ENCODE measurements at places on chromosomes 11 and 22.
A peak's percentile ranks its signal among the peaks of the same experiment; 100 is the strongest.

- DNase-seq = peak; percentile 38
These were observed 204.9 kb downstream of the CSNK2A3 start for GRCh38 chr11:11148104-11148509.

DNA sequence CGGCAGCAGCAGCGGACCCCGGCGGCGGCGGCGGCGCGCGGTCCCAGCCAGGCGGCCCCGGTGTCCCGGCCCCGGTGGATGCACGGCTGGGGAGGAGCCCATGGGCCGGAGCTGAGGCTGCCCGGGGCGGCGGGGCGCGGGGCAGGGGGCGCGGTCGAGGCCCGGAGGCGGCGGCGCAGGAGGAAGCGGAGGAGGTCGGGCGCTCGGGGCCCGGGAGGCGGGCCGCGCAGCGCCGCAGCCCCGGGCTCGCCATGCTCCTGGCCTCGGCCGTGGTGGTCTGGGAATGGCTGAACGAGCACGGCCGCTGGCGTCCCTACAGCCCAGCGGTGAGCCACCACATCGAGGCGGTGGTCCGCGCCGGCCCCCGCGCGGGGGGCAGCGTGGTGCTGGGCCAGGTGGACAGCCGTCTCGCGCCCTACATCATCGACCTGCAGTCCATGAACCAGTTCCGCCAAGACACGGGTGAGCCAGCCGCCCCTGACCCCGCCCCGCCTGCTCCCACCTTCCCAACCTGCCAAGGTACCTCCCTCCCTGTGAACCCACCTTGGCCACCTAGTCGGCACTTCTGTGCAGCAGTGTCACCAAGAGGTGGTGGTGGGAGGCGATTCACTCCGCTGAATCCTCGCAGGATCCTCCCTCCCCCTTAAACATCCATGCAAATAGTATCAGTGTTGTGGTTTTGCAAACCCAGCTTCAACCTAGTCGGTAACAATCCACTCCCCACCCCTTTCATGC, 580 bp downstream of the DTX4 start:
- peak; percentile 82 for DNase-seq

DNA sequence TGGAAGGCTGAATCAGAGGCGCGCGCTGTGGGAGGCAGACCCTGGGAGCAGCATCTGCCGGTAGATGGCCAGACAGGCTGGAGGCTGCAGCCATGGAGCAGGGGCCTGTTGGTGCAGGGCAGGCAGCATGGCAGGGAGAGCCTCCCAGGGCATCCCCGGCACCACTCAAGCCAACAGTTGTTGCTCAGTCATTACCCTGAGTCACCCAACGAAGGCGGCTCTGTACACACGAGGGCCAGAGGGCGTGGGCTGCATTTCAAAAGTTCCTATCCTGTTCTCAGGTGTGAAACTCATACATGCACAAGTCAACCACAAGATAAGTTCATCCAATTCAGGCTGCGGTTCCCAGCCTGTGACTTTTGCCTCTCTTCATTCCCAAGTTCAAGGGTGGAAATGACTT, 2.6 kb downstream of the ANO1 start:
- no peak for DNase-seq

DNA sequence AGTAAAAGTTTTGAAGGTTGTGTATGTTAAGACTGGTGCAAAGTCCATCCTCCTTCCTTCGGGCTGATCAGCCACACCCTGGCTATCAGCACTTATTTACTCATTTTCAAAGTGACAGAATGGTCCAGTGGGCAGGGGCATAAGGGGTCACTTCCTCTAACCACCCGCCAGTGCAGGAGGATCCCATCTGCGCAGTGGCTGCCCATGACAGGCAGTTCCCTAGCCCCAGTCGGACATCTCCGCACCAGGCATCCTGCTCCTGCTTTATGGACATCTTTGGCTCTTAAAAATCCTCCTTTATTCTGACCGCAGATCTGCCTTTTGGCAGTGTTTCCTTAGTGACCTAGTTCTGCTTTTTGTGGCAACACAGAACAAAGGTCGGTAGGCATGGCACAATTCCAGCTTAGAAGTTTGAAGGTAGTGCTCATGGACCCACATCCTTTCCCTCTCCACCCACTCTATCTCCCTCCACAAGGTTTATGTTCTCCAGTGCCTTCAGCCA, 55.9 kb downstream of the BMAL1 start:
- DNase-seq = peak; percentile 34

DNA sequence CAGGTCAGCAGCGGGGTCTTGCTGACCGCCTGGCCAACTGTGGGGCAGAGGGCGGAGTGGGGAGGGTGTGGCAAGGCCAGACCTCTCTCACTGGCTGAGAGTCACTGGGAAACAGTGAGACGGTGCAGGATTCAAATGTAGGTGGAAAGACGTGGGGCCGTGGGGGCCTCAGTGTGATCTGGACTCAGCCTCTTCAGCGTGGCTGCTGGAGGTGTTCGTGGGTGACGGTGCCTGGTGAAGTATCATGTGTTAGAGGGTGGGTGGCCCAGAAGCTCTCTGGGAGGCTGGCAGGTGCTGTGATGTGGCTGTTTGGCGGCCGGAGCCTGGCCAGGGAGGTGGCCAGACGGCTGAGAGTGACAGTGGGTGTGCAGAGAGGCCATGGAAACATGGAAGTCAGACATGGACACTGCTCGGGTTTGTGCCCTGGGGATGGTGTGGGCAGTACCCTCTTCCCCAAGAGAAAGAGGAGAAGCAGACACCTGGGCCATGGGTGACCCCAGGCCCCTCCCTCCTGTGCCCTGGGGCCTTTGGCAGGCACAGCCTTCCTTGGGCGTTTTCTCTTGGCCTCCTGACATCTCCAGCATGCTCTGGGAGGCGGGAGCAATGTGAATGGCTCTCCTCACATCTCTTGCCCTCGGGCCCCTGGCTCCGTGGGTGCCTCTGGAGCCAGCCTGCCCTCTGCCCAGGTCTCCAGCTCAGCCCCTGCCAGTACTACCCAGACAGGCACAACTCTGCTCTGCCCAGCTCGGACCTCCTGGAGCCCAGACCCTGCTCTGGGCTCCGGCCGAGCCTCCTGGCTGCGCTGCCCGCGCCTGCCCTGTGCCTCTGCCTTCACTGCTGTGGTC, 10.1 kb upstream of the ACR start:
- no peak for DNase-seq

- no peak for DNase-seq
These were observed 3.1 kb upstream of the PTGDR2 start for GRCh38 chr11:60858731-60859464.

DNA sequence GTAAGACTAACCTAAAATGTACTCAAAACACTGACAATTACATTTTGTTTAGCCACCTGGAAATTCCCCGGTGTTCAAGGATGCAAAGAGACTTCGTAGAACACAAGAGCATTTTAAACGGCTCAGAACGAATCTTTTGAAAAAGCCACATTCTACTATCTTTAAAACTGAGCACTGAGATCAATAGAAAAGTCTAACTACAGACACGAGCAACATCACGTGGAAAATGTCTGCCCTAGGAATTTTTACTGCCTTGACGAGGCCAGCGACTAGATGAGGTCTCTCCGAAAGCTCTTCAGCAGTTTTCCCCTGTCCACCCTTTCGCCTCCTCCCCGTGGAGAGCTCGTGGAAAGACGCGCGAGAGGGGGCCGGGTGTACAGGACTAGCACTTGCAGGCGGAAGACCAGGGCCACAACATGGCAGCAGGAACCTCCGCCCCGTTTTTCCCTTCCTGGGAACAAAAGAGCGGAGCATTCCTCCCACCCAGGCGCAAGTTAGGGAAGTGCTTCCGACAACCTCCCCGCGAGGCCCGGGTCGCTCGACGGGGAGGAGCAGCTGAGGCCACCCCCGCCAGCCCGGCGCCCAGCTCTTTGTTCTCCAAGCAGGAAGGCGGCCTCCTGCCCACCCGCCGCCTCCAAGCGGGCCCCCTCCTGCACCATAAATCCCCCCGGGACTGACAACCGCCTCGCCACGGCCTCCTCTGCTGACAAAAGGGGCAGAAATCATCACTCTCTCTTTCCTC, 1.1 kb downstream of the EIF4G2 start:
- peak; percentile 62 for DNase-seq

DNA sequence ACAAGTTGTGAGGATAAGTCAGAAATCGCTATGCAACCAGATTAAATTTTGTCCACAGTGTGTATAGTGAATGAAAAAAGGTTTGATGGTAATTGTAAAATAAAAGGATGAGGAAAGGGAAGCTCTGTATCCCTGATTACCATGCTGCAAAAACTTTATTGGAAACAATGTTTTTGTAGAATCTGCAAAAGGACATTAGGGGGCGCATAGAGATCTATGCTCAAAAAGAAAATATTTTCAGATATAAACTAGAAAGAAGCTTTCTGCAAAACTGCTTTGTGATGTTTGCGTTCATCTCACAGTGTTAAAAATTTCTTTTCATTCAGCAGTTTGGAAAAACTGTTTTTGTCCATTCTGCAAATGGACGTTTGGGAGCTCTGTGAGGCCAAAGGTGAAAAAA, 390.5 kb downstream of the OR4C45 start:
- no peak for DNase-seq

GRCh38 chr11:110793556-110793955, 81.3 kb upstream of the ARHGAP20 start:
- DNase-seq = peak; percentile 15

DNA sequence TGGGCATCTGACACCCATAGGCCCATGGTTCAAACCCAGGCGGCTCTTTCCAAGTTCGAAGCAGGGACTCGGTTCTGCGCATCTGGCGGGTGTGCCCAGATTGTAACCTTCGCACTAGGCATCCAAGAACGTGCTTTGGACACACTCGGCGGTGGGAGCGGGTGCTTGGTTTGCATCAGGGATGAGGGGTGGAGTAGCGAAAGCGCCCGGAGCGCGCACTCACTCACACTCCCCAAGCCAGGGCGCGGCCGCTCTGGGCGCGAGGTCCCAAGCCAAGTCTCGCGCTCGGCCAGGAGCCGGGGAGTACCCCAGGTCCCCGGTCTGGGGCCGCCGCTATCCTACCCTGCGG, 243 bp upstream of the SYT9 start:
- no peak for DNase-seq

GRCh38 chr11:121265586-121265985, 27.0 kb upstream of the SC5D start:
- no peak for DNase-seq

DNA sequence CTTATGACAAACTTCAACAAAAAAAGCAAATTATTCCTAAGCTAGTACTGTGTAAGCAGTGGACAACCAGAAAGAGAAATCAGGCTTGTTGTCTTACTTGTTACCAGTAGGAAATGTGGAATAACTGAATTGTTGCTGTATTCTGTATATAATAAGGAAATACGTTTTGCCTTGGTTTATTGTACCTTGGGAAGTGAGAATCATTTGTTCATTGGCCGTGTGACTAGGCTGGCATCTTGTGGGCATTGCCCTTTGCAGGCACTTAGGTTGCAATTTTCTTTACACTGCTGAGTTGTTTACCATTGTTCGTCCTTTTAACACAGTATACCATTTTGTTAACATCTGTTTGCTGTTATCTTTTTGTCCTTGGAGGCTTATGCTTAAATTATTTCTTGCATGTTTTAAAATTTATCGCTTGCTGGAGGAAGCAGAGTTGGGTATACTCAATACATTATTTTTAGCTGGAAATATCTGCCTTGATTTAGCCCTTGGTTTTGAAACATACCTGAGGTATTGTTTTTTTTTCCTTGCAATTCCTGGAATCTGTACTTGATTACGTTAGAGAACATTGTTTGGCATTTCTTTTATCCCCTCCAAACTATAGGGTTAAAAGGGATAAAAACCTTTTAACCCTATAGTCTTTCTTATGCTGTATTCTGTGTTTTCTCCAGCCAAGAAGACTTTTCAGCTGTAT, 109.3 kb downstream of the DDX10 start:
- no peak for DNase-seq

- no peak for DNase-seq
These were observed 6.6 kb upstream of the SAC3D1 start for GRCh38 chr11:65034423-65034822.

DNA sequence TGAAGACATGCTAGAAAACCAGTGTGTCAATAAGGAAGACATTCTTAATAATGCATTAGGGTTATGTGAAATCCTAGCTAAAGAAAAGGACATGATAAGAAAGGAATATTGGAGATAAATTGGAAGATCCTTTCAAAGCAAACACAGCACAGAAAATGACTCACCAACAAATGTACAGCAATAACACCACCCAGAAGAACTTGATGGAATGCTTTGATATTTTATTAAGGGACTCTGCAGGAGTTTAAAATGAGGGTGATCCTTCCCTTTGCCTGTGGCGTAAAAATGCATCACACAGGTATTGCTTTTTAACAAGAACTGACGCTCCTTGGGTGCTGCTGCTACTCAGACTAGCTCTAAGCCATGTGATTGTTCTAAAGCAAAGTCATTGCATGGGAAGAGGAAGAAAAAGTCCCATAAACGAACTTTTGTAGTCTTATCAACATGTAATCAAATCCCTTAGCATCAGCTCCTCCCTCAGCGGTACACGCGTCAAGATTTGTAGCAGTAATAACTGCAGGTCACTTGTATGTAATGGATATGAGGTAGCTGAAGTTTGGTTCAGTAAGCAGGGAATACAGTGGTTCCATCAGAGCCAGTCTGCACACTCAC, 48.4 kb upstream of the EED start:
- no peak for DNase-seq

GRCh38 chr11:106384429-106384828, 307.0 kb downstream of the AASDHPPT start:
- no peak for DNase-seq

DNA sequence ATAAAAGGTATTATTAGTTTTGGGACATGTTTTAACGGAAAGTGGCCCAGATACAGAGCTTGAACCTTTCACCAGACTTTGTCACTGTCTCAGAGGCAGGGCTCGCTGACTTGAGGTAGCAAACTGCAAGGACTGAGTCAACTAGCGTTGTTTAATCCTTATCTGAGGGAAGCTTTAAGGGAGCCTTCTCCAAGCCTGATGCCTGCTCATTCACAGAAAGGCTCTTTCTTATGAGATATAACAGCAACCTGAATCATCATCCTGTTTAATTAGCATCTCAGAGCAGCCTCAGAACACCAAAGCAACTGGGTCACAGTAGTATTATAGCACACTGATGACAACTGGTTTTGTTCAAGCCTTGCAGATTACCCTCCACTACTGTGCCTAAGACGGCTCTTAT, 54.2 kb upstream of the CYP2D6 start:
- DNase-seq = no peak

DNA sequence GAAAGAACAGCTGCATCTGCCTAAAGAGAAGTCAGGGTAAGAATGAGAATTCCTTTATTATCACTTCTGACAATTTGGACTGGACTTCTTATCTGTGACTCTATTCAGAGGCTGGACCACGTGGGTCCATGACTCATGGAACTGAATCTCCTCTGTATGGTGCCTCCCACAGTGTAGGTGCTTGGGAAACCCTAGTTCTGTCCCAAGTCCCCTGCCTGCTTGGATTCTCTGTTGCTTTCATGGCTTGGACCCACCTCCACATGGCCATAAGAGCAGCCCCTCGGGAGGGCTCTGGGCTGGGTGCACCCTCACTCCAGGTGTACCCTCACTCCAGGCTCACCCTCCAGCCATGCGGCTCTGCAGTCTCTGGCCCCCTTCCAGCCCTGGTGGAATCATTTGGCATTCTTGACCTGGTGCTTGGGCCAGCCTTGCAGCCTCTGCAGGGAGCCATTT, 153.4 kb downstream of the CACNA1I start:
- DNase-seq = no peak

GRCh38 chr22:46582281-46582933, 37.8 kb upstream of the GRAMD4 start:
- no peak for DNase-seq

GRCh38 chr11:93350835-93351234, 20.3 kb downstream of the DEUP1 start:
- DNase-seq = no peak

All from GM12865 (cell line).